Naive thymus-derived CD4-positive, alpha-beta T cell (primary cell): ENCODE measurements at places on chromosomes 7 and 10. TPM values are rescaled to one million over a fixed set of nuclear protein-coding genes. Genes with fewer than 3 reads are reported as not detected.

DNA sequence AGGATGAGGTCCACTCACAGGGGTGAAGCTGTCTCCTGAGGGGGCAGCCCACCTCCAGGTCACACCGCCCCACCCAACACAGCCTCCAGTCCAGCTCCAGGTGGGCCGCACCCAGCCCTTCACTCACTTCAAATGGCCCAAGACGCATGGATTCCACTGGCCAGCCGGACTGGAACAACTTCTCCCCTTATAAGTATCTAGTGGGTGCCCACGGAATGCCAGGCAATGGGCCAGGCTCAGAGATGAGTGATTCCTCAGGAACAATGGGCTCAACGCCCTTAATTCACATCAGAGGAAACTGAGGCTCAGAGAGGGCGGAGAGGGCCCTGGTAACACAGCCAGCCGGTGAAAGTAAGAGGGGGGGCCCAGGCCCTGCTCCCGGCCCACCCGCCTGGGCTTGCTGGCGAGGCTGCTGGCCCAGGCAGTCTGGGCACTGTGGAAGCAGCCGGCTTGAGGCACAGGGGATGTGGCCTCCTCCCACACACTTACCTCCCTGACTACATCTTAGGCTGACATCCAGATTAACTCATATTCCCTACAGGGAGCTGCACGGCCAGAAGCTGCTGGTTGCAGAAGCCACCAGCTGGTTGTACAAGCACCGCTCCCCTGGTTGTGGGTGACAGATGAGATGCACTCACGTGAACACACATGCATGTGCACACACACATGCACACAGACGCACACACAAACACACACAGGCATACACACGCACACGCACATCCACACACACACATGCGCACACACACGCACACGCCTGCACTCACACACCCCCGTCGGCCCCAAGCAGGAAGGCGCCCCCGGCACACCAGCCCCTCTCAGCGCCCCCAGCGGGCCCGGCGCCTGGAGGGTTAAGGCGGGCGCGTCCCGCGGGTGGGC is 1.0 kb upstream of the FAM20C start:
- DNase-seq: no peak

DNA sequence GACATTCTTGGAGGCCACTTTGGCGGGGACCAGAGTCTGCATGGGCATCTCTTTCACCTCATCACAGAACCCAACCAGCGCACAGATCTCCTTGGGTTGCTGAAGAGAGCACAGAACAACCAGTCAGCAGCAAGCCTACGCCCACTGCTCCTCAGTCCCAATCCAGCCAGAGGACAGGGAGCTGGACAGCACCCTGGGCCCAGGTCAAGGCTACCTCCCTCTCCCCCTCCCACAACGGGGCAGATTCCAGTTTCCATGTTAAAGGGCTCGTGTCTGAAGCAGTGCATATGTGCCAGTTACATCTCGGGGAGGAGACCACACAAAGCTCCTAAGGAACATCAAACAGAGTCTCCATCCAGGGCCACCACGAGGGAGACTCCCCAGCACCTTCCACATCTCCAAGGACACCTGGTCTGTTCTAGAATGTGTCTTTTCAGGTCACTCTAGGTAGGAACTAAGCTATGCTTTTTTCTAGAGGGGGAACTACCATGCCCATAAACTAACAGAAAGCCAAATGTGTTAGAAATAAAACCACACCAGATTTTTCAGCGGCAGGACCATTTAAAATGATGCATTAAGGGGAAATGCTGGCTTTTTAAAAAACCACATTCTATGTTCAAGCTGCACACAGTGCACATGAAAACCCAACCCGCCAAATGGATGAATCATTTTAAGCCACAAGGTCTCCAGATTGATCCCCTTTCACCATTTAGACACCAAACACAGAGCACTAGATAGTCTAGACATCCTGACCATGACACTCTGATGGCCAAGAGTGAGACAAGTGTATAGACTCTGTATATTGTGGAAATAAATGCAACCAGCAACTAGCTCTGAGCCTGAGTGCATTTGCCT is 28.9 kb downstream of the PSAP start:
- no peak for DNase-seq

DNA sequence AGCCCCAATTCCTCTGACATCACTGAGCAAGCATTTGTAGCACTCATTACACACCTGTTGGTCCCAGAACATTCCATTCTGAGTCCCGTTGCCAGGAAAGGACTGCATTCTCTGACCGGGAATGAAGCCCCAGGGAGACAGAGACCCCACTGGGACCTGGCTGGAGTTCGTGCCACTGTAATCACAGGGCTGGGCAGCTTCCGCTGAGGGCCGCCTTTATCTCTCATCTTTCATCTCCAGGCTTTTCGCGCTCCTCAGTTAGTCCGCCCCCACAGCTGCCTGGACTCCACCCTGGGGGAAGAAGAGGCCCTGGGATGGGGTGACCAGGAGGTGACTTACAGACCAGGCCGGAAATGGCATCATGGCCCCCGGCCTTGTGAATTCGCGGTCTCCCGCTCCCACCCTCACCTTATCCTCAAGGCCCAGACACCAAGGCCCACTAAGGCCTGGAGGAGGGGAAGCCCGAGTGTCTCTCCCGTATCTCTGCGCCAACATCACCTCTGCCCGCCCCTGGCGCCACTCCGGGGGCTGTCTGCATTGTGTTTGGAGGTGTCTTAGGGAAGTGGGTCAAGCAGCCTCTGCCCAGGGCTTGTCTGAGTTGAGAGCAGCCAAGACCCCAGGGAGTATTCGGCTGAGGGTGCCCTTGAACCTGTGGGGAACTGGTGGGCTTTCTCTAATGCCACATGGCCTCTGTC is 75.4 kb downstream of the PROSER2 start:
- no peak for DNase-seq

CAV1 gene
- not detected for total RNA-seq
